ENCODE measurements at places on chromosomes 6 and 20.

DNA sequence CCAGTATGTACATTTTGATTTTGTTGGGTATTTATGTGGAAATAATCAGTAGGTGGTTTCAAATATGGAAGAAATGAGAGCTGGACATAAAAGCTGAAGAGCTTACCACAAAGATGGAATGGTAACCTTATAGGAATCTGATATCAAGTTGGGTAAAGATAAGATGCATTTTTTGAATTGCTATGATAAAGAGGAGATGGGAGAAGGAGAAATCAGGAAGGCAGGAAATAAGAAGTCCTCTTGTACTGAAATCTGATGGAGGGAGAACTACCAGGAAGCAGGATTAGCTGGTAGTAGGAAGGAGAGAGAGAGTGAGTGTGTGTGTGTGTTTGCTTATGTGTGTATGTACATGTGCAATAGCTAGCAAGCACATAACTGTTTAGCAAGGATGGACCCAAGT lies 468.4 kb downstream of the PHF3 start:
- no peak for DNase-seq

GRCh38 chr6:168116975-168117899 lies 38.2 kb upstream of the FRMD1 start:
- no peak for DNase-seq

GRCh38 chr6:155584006-155584405 lies 128.4 kb upstream of the NOX3 start:
- DNase-seq: no peak

DNA sequence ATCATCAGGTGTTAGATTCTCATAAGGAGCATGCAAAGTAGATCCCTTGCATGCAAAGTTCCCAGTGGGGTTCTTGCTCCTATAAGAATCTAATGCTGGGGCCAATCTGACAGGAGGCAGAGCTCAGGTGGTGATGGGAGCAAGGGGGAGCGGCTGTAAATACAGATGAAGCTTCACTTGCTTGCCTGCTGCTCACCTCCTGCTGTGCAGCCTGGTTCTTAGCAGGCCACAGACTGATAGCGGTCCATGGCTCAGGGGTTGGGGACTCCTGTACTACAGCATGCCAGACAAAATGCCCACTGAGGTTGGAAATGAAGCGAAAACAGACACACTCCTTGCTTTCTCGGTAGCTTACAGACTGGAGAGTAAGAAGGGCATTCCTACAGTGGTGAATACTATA lies 386.8 kb downstream of the PLCB1 start:
- DNase-seq: no peak

DNA sequence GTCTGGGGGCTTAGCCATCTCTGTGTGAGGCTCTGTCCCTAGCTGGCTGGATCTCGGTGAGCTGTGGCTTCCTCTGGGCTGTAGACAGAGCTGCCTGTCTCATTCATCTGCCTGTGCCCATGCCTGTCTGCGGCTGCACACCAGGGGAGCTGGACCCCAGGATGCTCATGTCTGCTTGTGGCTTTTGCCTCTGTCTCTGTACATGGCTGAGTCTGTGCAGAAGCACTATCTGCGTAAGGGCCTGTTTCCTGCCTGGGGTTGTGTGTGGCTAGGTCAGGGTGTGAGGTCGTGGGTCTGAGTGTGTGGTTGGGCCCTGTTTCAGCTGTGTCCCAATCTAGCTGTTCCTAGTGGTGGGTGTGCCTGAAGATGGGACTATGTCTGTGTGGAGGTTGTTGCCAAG lies 68.2 kb downstream of the CDH22 start:
- DNase-seq: no peak

DNA sequence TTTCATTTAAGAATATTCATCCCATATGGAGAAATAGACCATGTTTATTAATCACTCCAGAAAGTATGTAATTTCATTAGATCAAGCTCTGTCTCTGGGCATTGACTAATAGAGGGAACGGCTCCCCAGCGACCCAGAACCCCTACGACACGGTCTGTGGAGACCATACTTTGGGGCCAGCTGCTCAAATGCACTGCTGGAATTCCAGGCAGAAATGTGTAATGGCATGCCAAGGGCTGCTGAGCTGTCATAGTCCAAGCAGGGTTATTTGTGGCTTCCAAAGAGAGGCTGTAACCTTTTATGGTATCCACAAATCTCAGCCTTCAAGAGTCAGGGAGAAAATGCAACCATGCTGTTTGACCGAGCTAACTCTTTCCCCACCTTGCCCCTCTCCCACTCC lies 755.8 kb downstream of the DHX35 start:
- no peak for DNase-seq

DNA sequence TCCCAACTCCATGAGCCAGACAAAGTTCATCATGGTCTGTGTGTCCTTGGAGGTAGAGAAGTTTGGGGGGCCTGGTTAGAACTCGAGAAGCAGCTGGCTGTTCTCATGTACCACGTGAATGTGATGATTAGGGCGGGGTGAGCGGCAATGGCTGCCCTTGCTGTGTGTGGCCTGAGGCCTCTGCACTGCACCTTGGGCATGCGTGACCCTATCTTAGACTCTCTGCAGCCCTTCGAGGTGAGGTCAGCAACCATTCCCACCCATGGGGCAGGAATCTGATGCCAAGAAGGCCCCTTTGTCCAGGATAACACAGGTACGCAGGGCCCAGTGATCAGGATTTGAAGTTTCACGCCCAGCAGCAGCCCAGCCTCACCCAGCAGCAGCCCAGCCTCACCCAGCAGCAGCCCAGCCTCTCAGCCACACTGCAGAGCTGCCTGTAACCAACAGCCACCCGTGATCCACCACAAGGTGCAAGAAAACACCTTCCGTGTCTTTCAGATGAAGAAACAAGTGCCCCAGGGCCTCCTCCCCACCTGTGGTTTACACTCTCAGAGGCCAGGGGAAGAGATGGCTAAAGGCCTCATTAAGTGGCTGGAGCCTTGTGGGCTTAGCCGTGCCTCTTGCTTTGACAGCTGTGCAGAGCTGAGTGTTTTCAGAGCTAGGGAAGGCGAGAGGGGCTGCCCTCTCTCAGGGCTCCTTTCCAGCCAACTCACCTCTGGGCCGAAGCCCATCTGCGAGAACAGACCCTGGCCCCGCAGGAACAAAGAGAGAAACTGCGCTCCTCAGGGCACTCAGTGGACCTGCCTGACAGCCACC lies 195.2 kb upstream of the CDH4 start:
- no peak for DNase-seq

GRCh38 chr6:105794870-105795269 lies 291.3 kb upstream of the PRDM1 start:
- no peak for DNase-seq

DNA sequence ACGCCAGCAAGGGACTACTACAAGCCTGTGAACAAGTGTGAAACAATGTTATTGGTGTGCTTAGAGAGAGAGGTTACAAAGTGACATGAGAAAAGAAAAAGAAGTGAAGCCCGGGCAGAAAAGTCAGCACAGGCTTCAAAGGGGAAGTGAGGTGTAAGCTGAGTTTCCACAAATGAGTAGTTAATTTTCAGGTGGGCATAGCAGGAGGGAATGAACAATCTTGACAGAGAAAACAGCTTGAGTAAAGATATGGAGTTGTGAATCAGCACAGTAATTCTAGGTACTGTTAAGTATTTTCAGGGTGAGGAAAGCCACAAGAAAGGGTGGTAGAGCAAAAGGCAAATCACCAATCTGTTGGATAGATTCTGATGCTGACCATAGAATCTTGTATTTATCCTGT lies 4.3 kb downstream of the KCNQ5 start:
- no peak for DNase-seq

DNA sequence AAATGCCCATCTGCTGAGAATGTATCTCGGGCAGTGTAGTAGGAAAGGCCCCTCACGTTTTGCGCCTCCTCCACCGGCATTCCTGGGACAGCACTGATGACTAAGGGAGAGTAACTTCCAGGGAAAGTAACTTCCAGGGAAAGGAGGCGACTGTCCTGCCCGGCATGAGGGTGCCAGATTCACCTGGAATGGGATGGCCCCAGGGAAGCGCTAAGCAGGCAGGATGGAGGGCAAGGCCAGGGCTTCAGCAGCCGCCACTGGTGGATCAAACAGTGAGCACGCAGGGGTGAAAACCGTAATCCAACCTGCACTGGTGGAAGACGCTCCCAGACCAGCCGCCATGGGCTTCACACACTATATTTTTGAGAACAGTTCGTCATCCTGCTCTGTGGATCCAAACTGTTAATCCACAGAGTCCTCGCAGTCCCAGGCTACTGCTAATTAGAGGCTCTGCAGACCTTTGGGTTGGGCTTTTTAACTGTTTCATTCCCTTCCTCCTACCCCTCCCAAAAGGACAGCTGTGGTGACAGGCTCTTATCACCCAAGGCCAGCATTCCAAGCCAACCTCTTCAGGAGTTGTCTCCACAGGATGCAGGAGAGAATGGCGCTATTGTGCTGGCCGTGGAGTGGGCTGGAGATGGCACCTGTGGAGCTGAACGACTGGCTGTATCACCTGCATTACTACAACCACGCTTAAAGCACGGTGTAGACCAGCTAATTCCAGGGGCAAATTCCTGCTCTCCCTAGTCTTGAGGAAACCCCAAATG lies 178.9 kb downstream of the DLL1 start:
- no peak for DNase-seq

- DNase-seq: no peak
Observed at GRCh38 chr6:25627001-25627400, 25.0 kb upstream of the SCGN start.

- DNase-seq: no peak
Observed at GRCh38 chr6:137699031-137699683, 167.9 kb upstream of the TNFAIP3 start.

GRCh38 chr20:6157345-6157744 lies 34.5 kb upstream of the FERMT1 start:
- DNase-seq: no peak

DNA sequence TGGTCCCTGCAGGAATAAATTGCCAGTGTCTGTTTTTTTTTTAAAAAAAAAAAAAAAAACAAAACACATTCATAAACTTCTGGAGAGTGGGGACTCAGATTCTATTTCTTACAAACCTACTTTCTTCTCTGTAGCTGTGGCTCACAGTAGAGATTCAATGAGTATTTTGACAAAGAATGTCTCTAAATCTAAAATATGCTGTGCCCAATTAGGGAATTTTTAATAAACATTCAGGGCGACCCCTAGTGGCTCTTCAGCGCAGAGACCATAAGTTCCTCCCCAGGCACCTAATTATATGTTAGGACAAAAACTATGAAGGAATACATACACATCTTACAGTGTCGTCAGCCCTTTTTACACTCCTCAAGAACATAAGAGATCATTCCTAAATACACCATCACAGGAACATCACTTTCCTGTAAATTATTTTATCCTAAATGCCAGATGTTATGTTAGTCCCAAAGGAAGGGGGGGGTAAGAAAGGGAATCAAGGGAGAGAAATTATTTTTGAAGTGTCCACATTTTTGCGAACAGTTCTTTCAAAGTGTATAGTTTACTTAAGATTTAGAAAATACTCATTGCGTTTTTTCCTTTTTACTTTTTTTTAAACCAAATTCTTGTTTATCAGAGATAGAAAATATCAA lies 21.8 kb upstream of the NAA20 start:
- DNase-seq: no peak

DNA sequence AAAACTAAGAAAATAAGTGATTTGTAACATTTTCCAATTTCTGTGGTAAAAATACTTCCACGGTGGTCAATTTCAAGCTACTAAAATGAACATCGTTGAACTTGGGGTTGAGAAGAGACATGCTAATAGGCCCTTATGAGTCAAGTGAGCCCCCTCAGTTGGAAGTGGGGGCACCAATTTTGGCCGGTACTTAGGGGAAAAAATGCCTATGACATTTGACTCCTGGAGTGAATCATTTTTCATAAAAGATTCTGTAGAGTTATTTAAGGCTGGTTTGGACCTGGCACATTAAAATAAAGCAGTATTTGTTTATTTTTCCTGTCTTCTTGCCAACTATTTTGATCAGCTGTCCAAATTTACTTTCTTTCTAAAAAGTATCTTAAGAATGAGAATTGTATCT lies 32.4 kb upstream of the CAP2 start:
- no peak for DNase-seq

GRCh38 chr20:39364320-39364719 lies 402.2 kb downstream of the DHX35 start:
- DNase-seq: no peak

DNA sequence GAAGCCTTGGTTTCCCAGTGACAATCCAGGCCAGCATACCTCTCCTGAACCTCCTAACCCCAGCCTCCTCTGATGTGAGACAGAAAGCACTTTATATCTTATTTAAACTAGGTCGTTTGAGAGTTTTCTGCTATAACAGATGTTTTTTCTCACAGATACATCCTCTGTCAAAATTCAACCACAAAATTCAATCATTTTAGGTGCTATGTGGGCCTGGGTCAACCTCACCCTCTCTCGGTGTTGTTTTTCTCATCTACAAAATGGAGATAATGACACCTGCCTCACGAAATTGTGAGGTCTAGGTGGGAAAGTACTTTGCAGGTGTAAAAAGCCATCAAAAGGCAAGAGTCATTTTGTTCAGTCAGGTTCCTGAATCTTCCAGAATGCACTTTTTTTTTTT lies 46.2 kb upstream of the NFATC2 start:
- DNase-seq: no peak

DNA sequence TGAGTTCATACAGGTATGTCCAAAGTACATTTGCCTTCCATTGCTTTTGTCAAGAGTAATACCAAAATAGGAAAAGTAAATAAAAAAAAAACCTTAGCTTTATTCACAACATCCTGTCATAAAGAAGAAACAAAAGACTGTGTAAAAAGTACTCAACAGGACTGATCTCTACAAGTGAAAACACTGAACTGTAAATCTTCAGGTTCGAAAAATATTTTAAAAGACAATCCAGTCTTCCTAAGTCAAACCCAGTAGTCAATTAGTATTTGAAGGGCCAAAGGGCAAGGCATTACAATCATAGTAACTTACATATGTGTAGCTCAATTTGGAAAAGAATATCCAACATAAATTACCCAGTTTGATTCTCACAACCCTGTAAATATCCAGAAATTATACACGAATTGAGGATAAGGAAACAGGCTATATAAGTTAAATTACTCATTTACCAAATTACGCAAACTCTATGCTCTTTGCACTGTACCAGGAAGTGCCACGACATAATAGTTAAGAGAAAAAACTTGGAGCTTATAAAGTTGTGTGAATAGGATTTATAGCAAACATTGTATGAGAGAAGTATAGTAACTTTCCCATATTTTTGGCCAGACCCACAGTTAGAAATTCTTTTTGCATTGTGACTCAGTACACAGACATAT lies 21.2 kb downstream of the PTPRK start:
- DNase-seq: no peak

DNA sequence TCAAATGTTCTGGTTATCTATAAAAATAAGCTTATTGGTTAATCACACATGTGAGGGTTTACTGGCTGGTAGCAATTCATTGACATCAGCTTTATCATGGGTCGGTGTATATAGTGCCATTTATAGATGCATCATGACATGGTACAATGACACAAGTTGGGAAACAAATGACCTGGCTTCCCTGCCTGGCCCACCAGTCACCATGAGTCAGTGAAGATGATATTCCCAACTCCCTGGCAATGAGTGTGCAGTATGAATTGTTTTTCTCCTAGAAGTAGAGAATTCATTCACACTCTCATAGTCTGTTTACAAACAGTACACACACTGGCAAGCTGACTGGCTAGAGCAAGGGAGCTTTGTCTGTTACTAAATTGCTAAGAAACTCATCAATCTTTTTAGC lies 37.2 kb upstream of the CALHM6 start:
- DNase-seq: no peak

GRCh38 chr20:36794116-36794474 lies 20.5 kb upstream of the DSN1 start:
- no peak for DNase-seq

- DNase-seq: no peak
Observed at GRCh38 chr6:134341999-134342567, 24.2 kb upstream of the SGK1 start.

Measured in pulmonary artery endothelial cell (primary cell).